ENCODE measurements at places on chromosomes 2 and 18.
A peak's percentile ranks its signal among the peaks of the same experiment; 100 is the strongest.

- no peak for DNase-seq
Measured at GRCh38 chr18:42245137-42245536, 290.1 kb downstream of the PIK3C3 start.

DNA sequence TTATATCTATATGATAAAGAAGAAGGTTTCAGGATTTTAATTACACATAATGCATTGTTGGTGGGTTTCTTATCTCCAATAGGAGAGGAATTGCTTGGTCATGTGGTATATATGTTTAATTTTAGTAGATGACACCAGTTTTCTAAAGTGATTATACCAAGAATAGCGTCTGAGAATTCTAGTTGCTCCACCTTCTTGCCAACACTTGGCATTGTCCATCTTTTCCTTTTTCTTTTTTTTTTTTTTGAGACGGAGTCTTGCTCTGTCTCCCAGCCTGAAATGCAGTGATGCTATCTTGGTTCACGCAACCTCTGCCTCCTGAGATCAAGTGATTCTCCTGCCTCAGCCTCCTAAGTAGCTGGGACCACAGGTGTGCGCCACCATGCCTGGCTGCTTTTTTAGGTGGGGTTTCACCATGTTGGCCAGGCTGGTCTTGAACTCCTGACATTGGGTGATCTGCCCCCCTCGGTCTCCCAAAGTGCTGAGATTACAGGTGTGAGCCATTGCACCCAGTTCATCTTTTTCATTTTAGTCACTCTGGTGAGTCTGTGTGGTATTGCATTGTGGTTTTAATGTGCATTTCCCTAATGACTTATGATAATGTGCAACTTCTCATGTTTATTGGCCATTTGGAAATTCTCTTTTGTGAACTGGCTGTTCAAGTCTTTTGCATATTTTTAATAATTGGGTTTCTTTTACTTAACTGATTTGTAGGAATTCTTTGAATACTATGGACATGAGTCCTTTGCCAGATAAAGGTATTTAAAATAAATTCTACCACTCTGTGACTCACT, 37.3 kb upstream of the ZNF512 start:
- no peak for DNase-seq

- DNase-seq: no peak
Measured at GRCh38 chr2:240931319-240931949, 25.3 kb downstream of the CROCC2 start.

- no peak for DNase-seq
Measured at GRCh38 chr18:37873416-37873815, 307.8 kb upstream of the CELF4 start.

DNA sequence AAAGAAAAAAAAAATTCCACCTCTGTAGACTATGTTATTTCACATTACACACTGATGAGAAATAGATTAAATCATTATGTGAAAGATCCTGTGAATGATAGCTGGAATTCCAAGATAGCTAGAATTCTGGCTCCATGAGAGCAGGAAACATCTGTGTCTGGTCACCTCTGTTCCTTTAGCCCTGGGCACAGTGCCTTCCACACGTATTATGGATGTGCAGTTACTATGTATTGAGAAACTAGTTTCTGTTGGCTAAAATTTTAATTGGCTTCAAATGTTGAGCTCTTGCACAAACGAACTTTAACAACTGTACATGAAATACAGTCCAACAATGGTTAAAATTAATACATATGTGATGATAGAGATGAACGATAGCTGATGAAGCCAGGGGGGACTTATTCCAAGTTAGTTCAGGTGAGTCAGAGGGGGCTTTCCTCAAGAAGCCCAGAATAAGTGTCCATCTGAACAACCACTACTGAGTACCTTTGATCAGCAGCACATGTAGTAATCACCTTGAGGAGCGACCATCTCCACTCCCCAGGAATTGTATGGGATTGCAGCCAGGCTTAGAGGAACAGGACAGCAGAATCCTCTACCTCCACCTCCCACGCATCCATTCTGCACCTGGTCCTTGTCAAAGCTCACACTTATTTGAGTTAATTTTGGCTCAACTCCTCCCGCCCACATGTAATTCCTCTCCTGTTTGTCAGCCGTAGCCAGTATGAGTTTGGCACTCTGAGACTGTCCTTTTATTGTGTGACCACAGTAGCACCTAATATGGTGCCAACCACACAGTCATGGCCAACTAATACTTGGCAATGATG, 68.6 kb downstream of the NABP1 start:
- no peak for DNase-seq

DNA sequence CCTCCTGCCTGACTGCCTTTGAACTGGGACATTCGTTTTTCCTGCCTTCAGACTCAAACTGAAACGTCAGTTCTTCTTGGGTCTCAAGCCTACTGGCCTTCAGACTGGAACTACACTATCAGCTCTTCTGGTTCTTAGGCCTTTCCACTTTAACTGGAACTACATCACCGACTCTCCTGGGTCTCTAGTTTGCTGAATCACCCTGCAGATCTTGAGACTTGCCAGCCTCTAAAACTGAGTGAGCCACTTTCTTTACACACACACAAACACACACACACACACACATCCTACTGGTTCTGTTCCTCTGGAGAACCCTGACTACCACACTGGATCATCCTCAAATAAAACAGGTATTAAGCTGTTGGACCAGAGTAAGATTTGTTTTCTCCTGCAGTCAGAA, 46.7 kb upstream of the ATL2 start:
- DNase-seq: no peak

- DNase-seq: no peak
Measured at GRCh38 chr2:32922501-32922900, 24.3 kb upstream of the LTBP1 start.

GRCh38 chr2:230360028-230360427, 33.0 kb downstream of the SP140L start:
- DNase-seq: no peak

- no peak for DNase-seq
Measured at GRCh38 chr2:10441948-10442347, 6.2 kb downstream of the ODC1 start.

- no peak for DNase-seq
Measured at GRCh38 chr2:67576226-67576625, 179.1 kb downstream of the ETAA1 start.

GRCh38 chr2:207624185-207625013, 795 bp downstream of the METTL21A start:
- peak; percentile 34 for DNase-seq

DNA sequence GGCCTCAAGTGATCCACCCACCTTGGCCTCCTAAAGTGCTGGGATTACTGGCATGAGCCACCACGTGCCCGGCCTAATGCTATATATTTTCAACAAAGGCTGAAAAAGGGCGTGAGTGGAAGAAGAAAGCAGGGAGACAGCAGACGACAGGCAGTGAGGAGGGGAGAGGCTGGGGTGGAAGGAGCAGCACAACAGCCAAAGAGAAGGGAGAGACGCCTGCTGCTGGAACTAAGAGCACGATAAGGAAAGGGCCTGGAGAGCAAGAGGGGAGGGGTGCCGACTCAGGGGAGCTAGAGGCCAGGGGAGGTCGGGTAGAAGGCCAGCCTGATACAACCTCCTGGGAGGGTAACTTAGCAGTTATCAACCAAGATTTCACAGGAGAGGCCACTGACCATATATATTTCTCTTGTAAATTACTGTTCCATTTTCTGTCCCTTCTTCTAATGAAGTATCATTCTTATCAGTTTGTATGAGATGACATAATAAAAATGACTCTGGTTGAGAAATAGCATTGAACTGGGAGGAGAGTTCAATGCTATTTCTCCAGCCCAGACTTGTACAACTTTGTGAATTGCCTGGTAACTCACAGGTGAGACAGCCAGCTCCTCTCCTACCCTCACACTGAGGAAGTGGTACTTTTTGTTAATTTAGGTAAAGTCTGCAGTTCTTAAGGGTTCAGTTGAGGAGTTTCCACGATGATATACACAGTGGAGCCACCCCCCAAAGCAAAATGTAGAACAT, 5.8 kb upstream of the RNU4ATAC start:
- DNase-seq: no peak

- no peak for DNase-seq
Measured at GRCh38 chr2:27375513-27376099, 4.9 kb downstream of the ZNF513 start.

- DNase-seq: no peak
Measured at GRCh38 chr18:8412117-8412516, 197.1 kb upstream of the RAB12 start.

GRCh38 chr2:127155028-127155581, 48.2 kb upstream of the BIN1 start:
- no peak for DNase-seq

DNA sequence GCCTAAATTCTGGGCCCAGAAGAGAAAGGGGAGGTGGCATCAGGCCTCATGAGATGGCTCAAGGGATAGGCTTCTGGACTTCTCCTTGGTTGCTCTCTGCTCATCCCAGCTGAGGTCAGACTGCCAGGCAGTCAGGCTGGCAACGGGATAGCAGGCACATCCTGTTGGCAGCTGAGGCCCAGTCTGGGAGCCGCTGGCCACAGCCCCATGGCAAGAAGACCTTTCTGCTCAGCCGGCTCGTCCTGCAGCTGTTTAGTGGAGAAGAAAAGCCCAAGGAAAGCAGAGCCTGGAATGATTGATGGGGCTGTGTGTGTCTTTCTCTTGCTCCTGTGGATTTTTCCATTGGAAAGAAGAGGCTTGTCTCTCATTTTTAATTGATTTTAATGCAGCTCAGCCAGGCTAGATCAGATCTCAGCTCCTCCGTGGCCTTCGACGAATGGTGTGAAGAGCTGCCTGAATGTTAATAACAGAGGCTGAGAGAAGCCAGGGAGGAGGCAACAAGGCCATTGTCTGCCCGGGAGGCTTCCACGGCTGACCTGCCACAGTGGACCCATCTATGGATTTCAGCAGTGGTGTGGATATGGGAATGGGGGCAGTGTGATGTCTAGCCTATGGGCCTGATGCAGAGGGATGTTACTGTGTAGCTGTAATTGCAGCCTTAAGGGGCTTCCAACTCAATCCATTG, 99.5 kb downstream of the HS1BP3 start:
- DNase-seq: no peak

DNA sequence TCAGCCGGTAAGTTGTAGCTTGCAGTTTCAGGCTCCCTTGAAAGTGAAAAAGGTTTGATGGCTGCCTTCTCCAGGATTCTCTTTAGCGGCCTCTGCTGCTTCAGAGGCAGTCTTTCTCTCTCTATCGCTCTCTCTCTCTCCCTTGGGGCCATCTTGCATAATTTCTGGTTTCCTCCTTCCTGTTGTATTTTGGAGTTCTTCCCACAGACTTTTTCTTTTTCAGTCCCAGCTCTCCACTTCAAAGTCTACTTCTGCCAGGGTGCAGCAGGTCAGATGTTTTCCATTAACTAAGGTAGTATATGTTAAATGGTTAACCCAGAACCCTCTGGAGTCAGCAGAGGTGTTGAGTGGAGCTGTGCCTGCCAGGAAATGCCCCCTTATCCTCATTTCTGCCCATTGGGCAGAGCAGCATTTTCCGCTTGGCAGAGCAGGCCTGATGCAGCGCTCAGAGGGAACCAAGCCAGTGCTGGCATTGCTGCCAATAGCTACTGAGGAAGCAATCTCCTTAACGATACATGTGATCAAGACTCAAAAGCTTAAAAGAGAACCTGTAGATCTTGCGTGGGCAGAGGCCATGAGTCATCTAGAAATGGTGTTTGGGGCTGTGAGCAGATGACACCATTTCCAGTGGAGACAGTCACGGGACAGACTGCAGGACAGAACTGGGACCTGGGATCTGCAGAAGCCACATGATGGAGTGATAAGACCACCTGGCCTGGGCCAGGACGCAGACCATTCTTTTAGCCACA, 20.8 kb downstream of the DBI start:
- peak; percentile 79 for DNase-seq

DNA sequence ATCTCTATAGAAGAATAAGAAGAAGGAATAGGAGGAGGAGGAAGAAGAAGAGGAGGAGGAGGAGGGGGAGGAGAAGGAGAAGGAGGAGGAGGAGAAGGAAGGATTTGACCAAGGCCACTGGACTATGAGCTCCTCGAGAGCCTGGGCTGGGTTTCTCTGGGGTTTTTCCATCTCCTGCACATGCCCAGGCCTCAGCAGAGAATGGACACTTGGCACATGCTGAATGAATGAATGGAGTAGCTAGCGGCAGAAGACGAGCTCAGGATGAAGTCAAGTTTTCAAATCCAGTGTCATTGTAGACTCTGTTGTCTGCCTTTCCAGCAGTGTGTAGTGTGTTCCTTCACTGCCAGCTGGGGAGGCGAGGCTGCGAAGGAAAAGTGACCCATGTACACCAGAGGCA, 2.2 kb downstream of the MYO7B start:
- no peak for DNase-seq

DNA sequence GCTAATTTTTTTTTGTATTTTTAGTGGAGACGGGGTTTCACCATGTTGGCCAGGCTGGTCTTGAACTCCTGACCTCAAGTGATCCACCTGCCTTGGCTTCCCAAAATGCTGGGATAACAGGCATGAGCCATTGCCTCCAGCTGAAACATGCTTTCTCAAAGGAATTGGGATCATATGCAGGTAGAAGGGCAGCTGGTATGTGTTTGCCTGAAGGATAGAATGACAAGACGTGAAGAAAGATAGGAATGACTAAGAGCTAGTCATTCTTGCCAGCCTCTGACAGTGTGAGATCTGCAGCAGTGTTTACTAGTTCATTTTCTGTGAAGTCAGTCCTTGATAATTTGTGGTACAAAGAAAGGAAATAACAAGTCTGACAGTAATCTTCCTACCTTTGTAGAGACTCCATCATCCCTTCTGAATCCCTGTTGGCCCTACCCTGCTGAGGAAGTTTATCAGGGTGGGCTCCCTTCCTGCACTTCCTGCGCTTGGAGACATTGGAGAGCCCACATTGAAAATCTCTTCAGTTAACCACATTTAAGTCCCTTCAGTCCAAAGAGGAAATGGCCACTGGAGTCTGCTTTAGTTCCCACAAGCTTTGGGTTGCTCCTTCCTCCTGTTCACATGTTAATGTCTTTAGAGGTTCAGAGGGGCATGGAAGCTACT, 14.7 kb downstream of the CFLAR start:
- no peak for DNase-seq

DNA sequence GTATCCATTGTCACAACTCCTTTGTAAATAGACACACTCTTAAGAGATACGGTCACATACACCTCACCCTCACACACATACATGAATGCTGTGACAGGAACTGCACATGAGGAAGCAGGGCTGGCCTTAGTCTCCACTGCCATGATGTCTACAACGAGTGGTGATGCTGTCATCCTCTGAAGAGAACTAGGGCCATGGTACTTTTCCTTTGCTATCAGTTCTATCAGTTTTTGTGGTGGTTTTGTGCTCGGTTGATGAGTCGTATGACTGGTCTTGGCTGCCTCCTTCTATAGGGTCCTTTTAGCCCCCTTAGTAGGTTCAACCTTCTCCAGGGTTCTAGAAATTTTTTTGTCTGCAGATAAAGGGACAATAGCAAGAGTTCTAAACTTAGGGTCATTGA, 66.0 kb downstream of the MYO3B start:
- no peak for DNase-seq
